Pancreas (tissue), 10 donors: ENCODE measurements at places on chromosomes 5 and 9.
A peak's percentile ranks its signal among the peaks of the same experiment; 100 is the strongest.

GRCh38 chr9:133477992-133478850 is 678 bp downstream of the SLC2A6 start:
- H3K4me3 ChIP-seq = peak overlapping the region; percentile 2
- no peaks in the 10 kb centered on the region for H3K27me3 ChIP-seq
- peak; percentile 29 for DNase-seq
- no peak overlapping the region for H3K27ac ChIP-seq

- H3K4me3 ChIP-seq = no peak overlapping the region
- H3K27ac ChIP-seq = no peak overlapping the region
- H3K4me1 ChIP-seq = no peaks in the 10 kb centered on the region
- DNase-seq = no peak
Measured at GRCh38 chr9:17272536-17272935, 137.7 kb downstream of the CNTLN start.

GRCh38 chr9:32502464-32502863 is 23.5 kb downstream of the RIGI start:
- H3K27ac ChIP-seq = no peak overlapping the region
- H3K36me3 ChIP-seq = no peaks in the 10 kb centered on the region
- no peak for DNase-seq
- H3K4me1 ChIP-seq = no peaks in the 10 kb centered on the region
- no peaks in the 10 kb centered on the region for H3K27me3 ChIP-seq

DNA sequence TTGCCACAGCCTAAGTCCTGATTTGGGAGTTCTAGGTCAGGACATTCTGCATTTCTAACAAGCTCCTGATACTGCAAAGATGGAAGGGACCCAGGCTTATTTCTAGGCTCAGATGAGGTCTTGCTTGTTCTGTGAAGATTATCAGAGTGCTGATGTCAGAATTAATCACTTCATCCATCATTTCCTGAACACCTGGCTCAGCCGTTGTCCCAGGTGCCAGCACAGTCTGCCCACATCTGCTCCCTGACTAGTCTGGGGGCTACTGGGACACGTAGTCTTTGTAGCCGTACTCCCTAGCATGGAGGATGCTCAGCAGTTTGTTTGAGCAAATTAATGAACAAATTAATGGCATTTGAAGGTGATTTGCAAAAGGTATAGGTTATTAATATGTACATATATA is 17.9 kb upstream of the SPINK4 start:
- no peaks in the 10 kb centered on the region for H3K27me3 ChIP-seq
- no peaks in the 10 kb centered on the region for H3K36me3 ChIP-seq
- no peak overlapping the region for H3K4me3 ChIP-seq
- H3K27ac ChIP-seq = no peak overlapping the region

GRCh38 chr5:169571355-169571754 is 12.2 kb upstream of the SPDL1 start:
- no peaks in the 10 kb centered on the region for H3K27me3 ChIP-seq
- H3K4me1 ChIP-seq = peaks cover 3% of the 10 kb centered on the region
- H3K36me3 ChIP-seq = no peaks in the 10 kb centered on the region

GRCh38 chr5:130216286-130216685 is 312.0 kb downstream of the CHSY3 start:
- no peaks in the 10 kb centered on the region for H3K27me3 ChIP-seq
- H3K27ac ChIP-seq = no peak overlapping the region
- no peak for DNase-seq
- no peak overlapping the region for H3K4me3 ChIP-seq
- H3K36me3 ChIP-seq = no peaks in the 10 kb centered on the region
- no peaks in the 10 kb centered on the region for H3K4me1 ChIP-seq

GRCh38 chr5:113122053-113122452 is 145.5 kb downstream of the DCP2 start:
- no peak for DNase-seq
- H3K27ac ChIP-seq = no peak overlapping the region
- no peak overlapping the region for H3K4me3 ChIP-seq
- H3K36me3 ChIP-seq = no peaks in the 10 kb centered on the region
- H3K4me1 ChIP-seq = peaks cover 8% of the 10 kb centered on the region
- H3K27me3 ChIP-seq = no peaks in the 10 kb centered on the region

DNA sequence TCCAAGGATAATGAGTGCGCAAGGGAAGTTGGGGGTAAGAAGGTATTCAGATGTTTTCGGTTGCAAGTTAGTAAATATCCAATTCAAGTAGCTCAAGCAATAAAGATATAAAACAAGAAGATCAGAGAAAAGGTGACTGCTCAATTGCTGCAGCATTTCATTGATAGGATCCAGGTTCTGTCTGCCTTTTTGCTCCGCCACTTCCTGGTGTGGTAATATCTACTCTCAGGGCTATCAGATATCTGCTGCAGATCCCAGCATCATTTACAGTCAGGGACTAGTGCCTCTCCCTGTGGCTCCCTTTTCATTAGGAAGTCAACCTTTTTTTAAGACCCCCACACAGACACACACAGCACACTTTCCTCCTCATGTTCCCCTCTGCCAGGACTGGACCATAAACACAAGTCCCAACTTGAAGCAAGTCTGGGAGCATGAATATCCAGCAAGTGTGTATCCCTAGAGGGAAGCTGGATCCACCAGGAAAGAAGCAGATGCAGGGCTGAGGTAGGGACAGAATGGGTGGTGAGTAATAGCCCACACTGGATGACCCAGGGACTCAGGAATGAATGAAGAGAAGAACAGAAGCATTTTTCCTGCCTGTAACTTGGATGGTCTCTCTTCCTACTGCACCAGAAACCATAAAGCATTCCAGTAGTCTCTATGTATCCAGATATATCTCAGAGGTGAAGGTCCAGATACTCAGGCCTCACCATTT is 53.7 kb downstream of the ZNF622 start:
- H3K4me1 ChIP-seq = peaks cover 11% of the 10 kb centered on the region
- no peak overlapping the region for H3K27ac ChIP-seq
- H3K36me3 ChIP-seq = no peaks in the 10 kb centered on the region
- no peak for DNase-seq
- no peak overlapping the region for H3K4me3 ChIP-seq

GRCh38 chr9:34267660-34268059 is 61.4 kb downstream of the KIF24 start:
- no peak overlapping the region for H3K27ac ChIP-seq
- no peak for DNase-seq
- H3K27me3 ChIP-seq = no peaks in the 10 kb centered on the region
- H3K36me3 ChIP-seq = no peaks in the 10 kb centered on the region

GRCh38 chr9:38622288-38622674 is 1.9 kb upstream of the ANKRD18A start:
- peak overlapping the region; percentile 45 for H3K4me3 ChIP-seq
- H3K4me1 ChIP-seq = no peaks in the 10 kb centered on the region
- peak; percentile 56 for DNase-seq
- peak overlapping the region; percentile 96 for H3K27ac ChIP-seq
- no peaks in the 10 kb centered on the region for H3K27me3 ChIP-seq
- H3K36me3 ChIP-seq = no peaks in the 10 kb centered on the region

GRCh38 chr9:98002808-98003207 is 19.7 kb downstream of the ANP32B start:
- H3K4me3 ChIP-seq = no peak overlapping the region
- H3K4me1 ChIP-seq = no peaks in the 10 kb centered on the region
- DNase-seq = no peak

DNA sequence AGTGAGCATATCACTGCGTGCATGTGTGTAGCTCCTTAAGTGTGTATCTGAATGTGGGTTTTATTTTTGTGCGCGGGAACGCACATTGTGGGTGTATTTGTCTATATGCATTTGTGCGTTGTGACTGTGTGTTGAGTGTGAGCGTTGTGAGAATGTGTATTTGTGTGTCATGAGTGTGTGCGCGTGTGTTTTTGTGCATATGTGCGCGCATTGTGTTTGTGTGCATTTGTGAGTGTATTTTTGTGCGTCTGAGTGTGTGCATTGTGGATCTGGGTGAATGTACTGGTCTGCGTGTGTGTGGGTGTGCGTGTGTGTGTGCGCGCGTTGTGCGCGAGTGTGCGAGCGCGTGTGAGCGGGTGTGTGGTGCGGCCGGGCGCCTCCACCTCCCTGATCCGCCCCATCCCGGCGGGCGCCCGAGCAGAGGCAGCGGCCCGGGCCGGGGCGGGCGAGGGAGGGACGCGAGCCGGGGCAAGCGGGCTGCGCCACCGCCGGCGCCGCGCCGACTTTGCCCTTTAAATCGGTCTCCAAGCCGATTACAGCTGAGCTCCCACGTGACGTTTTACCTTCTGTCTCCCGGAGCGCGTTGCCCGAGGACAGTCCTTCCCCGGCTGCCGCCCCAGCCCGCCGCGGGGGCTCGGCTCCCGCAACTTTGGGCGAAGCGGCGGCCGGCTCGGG is at the start of gene RASGRF2:
TSS of gene RASGRF2 (plus strand) at position 596 of the 675 bp plus-strand sequence. CDS start 376 bp downstream, outside the sequence.
- no peaks in the 10 kb centered on the region for H3K36me3 ChIP-seq
- peak within 1 kb of the TSS; percentile 2 for H3K27ac ChIP-seq
- no peak for DNase-seq
- H3K27me3 ChIP-seq = no peaks in the 10 kb centered on the region

DNA sequence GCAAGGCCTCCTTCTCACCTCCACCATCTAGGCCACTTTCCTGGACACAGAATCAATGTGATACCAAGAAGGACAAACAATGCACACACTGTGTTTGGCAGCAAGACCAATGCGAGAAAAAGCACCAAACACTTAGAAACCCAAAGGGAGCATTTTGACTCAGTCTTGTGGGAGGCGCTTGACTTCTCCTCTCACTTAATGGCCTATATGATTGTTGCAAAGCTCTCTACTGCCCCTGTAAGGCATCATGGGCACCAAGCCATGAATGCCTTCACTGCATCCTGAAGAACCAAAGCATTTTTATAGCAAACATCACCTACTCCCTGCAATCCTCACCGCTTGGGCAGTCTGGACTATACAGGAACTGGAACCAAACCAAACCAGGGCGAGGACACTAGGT is 57.5 kb downstream of the CDH6 start:
- H3K27me3 ChIP-seq = no peaks in the 10 kb centered on the region
- H3K36me3 ChIP-seq = no peaks in the 10 kb centered on the region
- DNase-seq = no peak
- no peak overlapping the region for H3K4me3 ChIP-seq
- no peak overlapping the region for H3K27ac ChIP-seq

DNA sequence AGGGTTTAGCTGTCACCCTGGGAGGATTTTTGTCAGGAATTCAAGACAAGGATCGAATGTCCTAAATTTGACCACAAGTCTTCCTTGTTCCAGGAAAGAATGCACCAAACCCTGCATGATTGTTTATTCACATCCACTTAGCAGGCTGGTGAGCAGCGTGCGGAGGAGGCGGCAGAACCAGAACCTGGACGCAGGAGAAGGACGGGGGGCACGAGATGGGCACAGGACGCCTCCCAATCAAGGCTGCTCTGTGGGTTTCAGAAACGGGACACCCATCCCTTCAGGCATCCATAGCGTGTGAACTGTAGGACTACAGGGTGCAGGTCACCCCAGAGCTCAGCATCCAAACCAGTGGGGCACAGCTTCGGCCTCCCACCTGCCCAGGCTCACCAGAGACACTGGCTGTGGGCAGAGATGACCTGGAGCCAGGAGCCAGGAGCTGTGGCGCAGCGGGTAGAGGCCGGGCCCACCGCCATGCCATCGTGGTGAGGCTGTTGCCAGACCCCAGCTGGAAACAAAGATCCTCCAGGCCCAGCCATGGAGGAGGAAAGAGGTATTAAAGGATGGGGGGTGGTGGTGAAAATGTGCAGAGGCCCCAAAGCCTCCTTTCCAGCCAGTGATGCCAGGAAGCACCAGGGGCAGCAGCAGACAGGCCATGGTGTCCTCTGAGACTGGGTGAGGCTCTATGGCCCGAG is 32.3 kb upstream of the ADAMTS2 start:
- H3K27me3 ChIP-seq = no peaks in the 10 kb centered on the region
- H3K4me3 ChIP-seq = no peak overlapping the region
- H3K27ac ChIP-seq = no peak overlapping the region
- no peaks in the 10 kb centered on the region for H3K4me1 ChIP-seq
- no peaks in the 10 kb centered on the region for H3K36me3 ChIP-seq
- no peak for DNase-seq

GRCh38 chr9:122797316-122798063 is 2.4 kb upstream of the OR1K1 start:
- no peak overlapping the region for H3K27ac ChIP-seq
- H3K27me3 ChIP-seq = no peaks in the 10 kb centered on the region
- no peak for DNase-seq

- no peak overlapping the region for H3K27ac ChIP-seq
- H3K4me1 ChIP-seq = no peaks in the 10 kb centered on the region
- no peaks in the 10 kb centered on the region for H3K36me3 ChIP-seq
- no peak overlapping the region for H3K4me3 ChIP-seq
- H3K27me3 ChIP-seq = no peaks in the 10 kb centered on the region
Measured at GRCh38 chr5:157475432-157475831, 15.4 kb downstream of the NIPAL4 start.

DNA sequence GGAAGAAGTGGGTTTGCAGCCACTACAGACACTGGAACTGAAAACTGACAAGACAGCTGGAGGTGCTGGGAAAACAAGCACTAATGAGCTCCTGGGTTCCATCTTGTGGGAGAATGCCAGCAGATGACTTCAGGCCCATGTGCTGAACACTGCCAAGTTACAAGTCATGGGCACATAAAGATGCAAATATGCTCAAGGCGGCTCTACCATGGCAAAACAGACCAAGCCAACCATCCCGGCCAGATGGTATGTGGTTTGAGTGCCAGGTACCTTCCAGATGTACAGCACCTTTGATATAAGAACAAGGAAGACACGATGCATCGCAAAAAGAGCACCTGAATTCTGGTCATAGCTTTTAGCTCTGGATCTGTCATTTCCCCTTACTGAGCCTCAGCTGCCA is 19.9 kb downstream of the TNFSF8 start:
- H3K4me1 ChIP-seq = no peaks in the 10 kb centered on the region
- no peak for DNase-seq
- no peak overlapping the region for H3K27ac ChIP-seq
- no peak overlapping the region for H3K4me3 ChIP-seq
- no peaks in the 10 kb centered on the region for H3K36me3 ChIP-seq
- H3K27me3 ChIP-seq = no peaks in the 10 kb centered on the region

GRCh38 chr5:152546493-152546892 is 141.4 kb upstream of the NMUR2 start:
- H3K4me3 ChIP-seq = no peak overlapping the region
- no peak overlapping the region for H3K27ac ChIP-seq

DNA sequence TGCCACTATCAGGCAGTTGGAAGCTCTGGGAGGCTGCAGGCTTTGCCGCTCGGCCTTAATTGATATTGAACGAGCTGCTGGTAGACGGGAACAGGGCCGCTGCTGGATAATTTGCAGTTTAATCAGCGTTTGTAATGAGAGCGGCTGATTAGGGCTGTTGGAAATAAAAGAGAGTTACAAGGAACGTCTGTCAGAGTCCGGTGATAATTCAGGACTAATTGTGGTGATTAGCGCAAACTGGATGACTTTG is 68.2 kb upstream of the TBCA start:
- no peak for DNase-seq
- H3K27me3 ChIP-seq = no peaks in the 10 kb centered on the region
- no peaks in the 10 kb centered on the region for H3K36me3 ChIP-seq
- no peaks in the 10 kb centered on the region for H3K4me1 ChIP-seq
- H3K27ac ChIP-seq = no peak overlapping the region
- peak overlapping the region; percentile 27 for H3K4me3 ChIP-seq

GRCh38 chr5:12237837-12238575 is 333.8 kb upstream of the CTNND2 start:
- H3K27ac ChIP-seq = no peak overlapping the region
- H3K27me3 ChIP-seq = no peaks in the 10 kb centered on the region
- no peak overlapping the region for H3K4me3 ChIP-seq
- no peak for DNase-seq
